Right renal pelvis (tissue), 4 donors: ENCODE measurements at places on chromosomes 1 and 21. TPM values are rescaled to one million over a fixed set of nuclear protein-coding genes. Genes with fewer than 3 reads are reported as not detected.

SLC9C2 gene
- polyA plus RNA-seq = 0.36 TPM

RALGPS2 gene
- polyA plus RNA-seq = 31.2 TPM

ISG15 gene
- 13.8 TPM for polyA plus RNA-seq

ZNF648 gene
- polyA plus RNA-seq = 0.11 TPM

OR2T3 gene
- not detected for polyA plus RNA-seq

CRNN gene
- not detected for polyA plus RNA-seq

SPATA1 gene
- 2.1 TPM for polyA plus RNA-seq

SYTL1 gene
- polyA plus RNA-seq = 12.0 TPM

BATF3 gene
- polyA plus RNA-seq = 1.4 TPM

MAP10 gene
- polyA plus RNA-seq = 6.8 TPM

- no peak for DNase-seq
Measured at GRCh38 chr21:17388226-17388625, 124.6 kb upstream of the CXADR start.

DNA sequence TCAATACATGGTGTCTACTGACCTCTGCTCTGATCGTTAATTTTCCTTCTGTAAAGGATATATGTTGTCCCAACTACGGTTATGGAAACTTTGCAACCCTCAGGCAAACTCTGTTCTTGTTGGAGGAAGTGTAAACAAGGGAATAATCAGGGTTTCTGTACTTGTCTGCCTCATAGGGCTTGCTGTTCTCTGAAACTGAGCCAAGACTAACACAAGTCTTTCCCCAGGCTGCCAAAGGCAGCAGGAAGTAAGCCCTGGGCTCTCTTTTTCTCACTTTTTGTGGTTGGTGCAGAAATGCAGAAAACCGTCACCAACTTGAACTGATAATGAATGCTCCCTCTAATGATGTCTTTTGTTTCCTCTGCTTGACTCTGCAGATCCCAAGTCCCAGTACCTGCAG, 7.6 kb downstream of the CYP4X1 start:
- DNase-seq = no peak

DNA sequence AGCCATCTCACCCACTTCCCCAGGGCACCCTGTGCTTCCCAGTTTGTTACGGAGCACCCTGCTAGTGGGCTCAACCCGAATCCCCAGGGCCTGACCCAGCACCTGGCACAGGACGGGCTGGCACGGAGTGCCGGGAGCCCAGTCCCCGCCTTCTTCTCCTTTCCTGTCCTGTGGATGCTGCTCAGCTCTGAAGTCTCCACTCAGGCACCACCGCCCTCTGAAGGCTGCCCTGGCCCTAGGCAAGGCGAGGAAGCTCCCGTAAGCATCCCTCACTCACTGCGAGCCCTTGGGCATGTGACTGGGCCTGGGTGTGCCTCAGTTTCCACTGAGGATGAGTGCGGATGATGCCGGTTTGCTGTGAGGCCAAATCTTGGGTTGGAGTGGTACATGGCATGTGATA, 21.8 kb downstream of the SLC1A7 start:
- no peak for DNase-seq

- no peak for DNase-seq
Measured at GRCh38 chr1:180507795-180508724, 5.7 kb upstream of the ACBD6 start.

DNA sequence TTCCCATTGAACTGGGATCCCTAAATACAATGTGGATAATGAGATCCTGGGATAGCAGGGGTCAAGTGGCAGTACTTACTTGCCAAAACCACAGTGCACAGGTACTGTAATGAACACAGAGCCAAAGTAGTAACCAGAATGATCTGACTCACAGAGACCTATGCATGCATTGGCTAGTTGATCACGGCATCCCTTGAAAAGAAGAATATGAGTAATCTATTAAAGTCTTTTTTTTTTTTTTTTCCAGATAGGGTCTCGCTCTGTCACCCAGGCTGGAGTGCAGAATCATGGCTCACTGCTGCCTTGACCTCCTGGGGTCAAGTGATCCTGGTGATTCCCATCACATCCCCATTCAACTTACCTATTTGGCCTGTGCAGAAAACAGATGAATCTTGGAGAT, 29.4 kb upstream of the EIF4G3 start:
- DNase-seq = no peak

DNA sequence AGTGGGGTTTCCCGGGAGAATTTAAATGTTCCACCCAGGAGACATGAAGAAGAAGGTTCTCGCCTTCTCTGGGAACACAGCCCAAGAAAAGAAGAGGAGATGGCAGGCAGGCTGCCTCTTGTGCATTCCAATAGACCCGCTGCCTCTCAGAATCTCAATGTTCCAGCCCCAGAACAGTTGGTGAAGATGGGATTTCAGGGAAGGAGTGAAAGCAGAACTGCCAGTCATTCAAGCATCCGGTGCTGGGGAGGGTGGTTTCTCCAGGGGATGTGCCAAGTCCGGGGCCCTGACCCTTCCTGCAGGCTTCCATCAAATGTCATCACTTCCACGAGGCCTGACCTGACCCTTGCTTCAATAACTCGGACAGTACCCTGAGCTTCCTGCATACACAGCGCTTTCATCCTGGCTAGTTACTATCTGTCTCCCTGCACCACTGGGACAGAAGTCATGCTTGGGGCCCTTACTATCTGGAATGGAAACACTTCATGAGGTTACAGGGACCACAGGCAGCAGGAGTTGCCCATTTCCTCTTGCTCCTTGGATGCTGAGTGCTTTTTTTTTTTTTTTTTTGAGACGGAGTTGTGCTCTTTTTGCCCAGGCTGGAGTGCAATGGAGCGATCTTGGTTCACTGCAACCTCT, 386.6 kb upstream of the POU3F1 start:
- no peak for DNase-seq

DNA sequence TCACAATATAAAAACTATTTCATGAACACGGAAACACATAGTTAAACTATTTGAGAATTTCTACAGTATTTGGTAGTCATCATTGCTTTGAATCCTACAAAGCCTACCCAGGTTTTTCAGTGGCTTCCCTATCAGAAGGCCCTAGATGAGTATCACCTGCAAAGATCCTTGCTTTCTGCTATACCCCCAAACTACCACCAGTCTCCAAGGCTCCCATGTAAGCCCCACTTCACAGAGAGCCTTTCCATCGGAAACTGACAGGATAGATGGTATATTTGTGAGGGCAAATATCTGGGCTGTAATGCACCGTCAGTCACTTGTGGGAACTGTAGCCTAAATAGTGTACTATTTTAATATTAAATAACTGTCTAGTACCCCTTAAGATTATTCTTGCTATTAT, 674.3 kb downstream of the BRINP3 start:
- DNase-seq = no peak

DNA sequence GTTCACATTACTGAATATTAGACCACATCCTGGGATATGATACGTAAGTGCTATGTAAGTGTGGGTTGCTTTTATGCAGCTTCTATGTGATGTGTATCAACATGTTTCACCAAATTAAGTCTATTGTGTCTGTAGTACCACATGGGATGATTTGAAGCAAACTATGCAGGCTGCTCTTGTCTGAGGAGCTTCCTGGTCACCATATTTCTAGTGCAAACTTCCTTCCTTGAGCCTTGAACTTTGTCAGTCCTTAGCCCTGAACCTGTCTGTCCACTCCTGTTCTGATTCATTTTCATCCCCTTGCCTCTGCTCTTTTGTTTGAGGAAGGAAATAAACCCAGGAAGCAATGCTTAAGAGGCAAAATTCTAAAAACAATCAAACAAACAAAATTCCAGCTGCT, 117.5 kb upstream of the VANGL1 start:
- DNase-seq = no peak

DNA sequence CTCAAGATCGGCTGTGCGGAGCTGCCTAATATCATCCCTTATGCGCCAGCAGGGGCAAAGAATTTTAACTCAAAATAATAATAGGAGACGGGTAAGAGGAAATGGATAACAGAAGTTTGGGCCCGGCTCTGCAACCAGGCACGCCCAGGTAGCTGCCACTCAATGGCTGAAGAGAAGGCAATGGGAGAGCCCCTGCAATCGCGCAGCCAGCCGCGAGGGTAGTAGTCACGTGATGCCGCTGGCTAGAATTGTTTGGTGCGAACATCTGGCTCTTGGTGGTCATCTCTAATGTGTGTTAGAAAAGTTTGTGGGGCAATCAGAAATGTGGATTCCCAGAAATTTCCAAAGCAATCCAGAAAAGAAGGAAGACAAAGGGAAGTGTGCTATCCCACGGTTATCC, 12.3 kb downstream of the BARHL2 start:
- no peak for DNase-seq

DNA sequence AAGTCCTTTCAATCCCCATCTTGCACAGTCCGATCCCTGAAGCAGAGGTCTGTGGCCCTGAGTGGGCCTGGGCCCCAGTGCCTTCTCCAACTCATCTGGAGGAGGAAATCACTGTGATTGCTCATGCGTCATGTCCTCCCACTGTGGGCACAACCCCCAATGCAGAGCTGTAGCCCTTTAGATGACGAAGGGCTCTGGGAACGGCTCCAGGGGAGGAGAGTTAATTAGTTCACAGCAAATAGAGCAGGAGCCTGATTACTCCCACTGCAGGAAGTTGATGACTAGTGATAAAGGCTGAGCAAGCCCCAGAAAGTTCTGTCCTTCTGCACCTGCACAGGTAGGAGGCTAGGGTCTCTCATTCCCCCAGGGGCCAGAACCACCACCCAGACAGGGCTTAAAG, 111.5 kb downstream of the CCDC185 start:
- peak; percentile 27 for DNase-seq

DNA sequence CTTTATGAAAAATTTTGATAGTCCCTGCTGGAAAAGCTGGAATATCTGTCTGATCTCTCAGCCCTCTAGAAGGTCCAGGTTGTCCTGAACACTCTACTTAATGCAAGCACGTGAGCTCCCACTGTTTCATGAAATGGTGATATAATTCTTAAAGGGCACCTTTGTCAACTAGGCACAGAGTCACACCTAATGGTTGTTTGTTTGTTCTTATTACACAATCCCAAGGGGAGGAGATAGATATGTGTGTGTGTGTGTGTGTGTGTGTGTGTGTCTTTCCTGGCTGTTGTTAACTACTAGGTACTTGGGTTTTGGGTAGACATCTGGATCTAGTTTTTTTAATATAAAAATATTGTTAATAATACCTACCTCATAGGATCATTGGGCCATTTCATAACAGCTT, 63.9 kb downstream of the GRIK1 start:
- DNase-seq = no peak

- no peak for DNase-seq
Measured at GRCh38 chr1:227735539-227736285, 477 bp downstream of the SNAP47 start.

- no peak for DNase-seq
Measured at GRCh38 chr1:17141441-17142197, 22.4 kb upstream of the PADI2 start.

GRCh38 chr1:37945743-37946702, 830 bp downstream of the INPP5B start:
- DNase-seq = no peak

GRCh38 chr1:235882816-235883215, 16.1 kb upstream of the LYST start:
- no peak for DNase-seq

DNA sequence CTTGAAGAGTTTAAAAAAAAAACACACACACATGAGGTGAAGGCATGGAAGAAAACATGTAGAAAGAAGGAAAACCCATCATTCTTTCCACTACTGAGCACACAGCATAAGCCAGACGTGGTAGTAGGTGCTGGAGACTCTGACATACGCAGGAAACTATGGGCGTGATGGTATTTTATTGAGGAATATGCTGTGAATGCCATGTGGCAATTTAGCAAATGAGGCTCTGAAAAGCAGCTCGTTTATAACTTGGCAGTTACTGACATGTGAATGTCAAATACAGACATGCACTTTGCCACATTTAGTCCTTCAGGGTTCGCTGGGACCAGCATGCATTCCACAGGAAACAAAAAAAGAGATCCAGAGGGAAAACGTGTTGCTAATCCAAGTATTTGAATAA, 74.3 kb upstream of the IFNAR2 start:
- DNase-seq = no peak

DNA sequence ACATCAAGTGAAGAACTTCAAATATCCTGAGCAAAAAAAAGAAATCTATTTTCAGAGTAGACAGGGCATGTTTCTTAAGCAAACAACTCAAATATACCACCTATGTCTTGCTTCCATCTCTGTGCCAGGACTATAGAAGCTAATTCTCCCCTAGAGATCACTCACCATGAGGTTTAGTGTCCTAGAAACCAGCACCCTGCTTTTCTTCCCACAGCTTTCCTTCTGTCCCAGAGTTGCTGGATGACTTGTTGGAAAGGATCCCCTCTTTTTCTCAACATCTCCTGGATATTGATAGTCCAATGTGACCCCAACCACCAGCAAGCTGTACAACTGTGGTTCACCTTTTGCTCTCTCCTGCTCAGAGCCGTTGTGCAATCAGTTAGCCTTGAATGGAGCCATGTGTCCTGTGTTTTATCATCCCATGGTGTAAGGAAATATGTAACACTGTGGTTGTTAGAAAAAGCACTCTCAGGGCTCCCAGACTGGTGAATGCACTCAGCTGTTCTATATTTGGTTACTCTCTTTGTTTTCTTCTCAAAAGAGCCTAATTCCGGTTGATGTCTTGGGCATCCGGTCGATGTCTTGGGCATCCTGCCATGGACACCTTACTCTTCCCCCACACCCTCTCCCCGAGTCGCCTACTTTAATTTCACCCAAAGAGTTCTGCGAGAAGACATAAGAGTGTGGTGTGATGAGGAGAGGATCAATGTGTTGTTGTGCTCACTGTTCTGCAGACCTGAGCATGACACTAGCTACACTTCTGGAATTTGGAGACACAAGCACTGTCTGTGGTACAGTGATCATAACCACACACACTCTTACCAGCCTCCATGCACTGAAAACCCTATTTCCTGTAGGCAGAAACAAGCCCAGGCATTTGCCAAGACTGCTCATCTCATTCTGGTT, 1.7 kb downstream of the TNFSF4 start:
- no peak for DNase-seq

DNA sequence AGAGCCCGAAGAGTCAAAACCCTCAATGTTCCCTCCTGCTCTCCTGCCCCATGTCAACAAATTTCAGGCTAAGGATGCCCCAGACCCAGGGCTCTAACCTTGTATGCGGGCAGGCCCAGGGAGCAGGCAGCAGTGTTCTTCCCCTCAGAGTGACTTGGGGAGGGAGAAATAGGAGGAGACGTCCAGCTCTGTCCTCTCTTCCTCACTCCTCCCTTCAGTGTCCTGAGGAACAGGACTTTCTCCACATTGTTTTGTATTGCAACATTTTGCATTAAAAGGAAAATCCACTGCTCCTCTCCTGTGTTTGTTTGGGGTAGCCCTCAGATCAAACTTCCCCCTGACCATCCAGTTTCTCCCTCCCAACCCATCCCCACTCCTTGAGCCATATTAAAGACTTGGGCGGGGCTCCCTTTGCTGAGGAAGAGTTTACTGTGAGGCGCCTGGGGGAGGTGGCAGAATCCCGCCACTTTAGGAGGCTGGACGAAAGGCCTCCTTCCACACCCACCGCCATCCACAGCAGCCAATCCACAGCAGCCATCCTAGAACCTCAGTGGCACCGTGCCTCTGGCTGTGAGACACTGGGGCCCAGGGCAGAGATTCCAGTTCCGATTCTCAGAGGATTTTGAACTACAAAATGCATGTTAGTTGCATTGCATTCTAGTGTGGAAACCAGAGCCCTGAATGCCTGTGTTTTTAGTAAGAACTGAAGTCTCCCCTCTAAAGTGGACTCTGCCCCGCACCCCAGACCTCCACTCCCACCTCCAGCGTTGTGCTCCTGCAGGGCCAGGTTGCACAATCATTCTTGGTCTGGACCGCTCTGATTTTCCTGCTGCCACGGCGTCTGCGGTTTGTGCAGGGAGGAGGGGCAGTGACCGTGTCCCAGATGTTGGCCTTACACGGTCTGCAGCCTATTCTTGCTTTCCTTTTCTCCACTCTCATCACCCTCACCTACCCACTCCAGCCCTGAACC, 3.0 kb downstream of the OLFML3 start:
- DNase-seq = no peak
